ENCODE measurements at places on chromosomes 2 and 18.
A peak's percentile ranks its signal among the peaks of the same experiment; 100 is the strongest.

- DNase-seq = no peak
Measured at GRCh38 chr2:55232863-55233657, 572 bp downstream of the RPS27A start.

GRCh38 chr18:5964996-5965395 is 69.7 kb upstream of the TMEM200C start:
- DNase-seq = no peak

DNA sequence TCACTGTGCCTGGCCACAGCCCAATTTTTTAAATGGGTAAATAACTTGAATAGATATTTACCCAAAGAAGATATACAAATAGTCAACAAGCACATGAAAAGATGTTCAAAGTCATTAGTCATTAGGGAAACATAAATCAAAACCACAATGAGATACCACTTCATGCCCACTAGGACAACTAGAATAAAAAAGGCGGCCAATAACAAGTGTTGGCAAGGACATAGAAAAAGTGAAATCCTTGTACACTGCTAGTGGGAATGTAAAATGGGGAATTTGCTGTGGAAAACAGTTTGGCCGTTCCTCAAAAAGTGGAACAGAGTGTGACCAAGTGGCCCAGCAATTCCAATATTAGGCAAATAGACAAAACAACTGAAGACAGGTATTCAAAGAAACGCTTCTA is 270.1 kb downstream of the TFCP2L1 start:
- DNase-seq = no peak

DNA sequence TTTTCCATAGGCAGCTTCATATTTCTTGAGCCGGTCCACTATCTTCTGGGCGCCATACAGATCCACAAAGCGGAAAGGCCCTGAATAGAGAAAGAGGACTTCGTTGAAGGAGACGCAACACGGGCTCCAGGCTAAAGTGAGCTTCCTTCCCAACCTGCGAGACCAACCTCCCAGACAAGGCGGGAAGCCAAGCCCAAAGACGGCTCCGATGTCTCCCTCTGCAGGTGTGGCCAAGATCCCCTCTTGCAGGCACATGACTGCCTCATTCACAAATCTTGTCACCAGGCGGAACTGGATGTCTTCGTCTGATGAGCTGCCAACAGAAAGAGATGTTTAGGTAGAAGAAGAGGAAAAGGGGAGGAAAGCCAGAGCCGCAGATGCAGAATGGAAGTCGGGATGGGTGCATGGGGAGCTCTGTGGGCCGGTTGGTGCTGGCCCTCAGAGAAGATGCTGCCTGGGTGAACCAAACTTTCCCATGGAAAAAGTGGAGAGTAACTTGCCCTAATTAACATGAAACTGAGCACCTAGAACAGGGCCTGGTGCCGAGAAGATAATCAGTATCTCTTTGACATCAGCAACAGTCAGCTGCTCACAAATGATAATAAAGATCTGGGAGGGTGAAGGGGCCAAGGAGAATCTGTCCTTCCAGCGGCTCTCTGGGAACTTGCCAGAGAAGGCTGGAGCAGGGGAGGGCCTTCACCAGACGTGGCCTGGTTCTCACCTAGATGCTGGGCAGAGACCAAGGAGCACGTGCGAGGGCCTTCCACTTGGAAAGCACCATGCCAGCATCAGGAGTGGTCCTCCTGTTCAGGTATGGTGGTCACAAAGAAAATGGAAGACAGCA is 18.6 kb downstream of the GAREM2 start:
- no peak for DNase-seq

DNA sequence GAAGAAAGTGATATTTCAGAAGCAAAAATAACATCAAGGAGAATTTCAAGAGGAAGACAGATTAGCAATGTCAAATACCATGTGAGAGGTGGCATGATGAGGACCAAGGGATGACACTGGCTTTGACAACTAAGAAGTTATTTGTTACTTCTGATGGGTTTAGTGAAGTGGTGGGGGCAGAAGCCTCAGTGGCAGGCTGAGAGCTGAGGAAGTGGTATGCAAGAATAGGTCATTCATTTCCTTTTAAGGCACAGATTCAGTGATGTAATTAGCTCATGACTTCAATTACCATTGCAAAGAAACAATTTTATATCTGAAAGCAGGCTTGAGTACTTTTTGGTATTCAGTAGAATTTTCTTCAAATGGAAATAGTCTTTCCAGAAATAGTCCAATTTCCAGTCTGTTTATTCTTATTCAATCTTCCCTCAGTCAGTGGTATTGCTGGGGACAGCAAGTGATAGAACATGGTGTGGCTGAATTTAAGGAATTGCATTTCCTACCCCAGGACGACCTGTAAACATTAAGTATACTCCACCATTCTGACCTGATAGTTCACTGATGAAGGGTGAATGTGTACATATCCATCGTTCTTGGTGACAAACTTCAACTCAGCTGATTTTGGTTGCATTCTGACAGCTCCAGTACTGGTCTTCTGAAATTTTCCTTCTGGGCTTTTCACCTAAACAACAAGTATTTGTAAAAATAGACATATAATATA is 28.2 kb downstream of the GEMIN6 start:
- DNase-seq = no peak

DNA sequence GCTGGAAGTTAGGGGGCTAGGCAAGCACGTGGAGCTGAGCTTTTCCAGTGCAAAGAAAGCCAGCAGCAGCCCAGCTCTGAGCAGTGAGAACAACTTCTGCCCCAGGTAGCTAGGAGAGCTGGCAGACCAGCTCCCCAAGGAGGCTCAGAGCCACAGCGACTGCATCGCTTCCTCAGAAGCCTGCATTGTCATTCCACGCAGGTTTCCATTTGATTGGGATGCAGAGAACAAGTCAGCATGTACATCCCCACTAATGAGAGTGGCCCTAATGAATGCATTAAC is 45.1 kb downstream of the C1QL2 start:
- DNase-seq = no peak

- no peak for DNase-seq
Measured at GRCh38 chr2:28970464-28971160, 10.5 kb upstream of the TOGARAM2 start.

DNA sequence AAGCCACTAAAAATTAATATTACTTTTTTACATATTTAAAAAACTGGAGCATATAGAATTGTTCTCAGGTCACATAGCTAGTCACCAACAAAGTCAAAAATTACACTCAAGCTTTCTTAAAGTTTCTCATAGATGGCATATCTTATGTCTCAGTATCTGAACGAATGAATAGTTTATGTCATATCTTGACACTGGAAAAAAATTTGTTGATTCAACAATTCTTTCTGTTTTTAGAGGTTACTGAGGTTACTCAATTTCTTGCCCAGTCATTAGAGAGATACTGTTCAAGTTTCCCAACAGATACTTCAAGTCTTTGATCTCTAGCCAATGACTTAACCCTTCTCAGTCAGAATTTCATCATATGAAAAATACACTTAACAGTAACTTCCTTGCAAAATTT is 113.1 kb upstream of the XIRP2 start:
- DNase-seq = no peak

- DNase-seq = peak; percentile 33
Measured at GRCh38 chr2:169069341-169069740, at the start of gene DHRS9. TSS of gene DHRS9 (plus strand) at chr2:169069563. CDS start at chr2:169081582, 12,019 bp downstream.

- DNase-seq = no peak
Measured at GRCh38 chr18:56100090-56100722, 512.2 kb upstream of the TCF4 start.

DNA sequence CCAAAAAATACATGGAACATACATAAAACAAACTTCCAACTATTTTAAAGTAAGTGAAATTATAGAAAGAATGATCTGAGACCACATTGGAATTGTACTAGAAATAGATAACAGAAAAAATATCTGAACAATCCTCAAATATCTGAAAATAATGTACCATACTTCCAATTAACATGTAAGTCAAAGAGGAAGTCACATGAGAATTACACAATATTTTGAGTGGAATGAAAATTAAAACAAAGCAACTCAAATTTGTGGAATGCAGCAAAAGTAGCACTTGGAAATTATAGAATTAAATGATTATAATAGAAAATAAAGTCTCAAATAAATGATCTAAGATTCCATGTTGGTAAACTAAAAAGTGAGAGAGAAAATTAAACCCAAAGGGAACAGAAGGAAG is 38.3 kb upstream of the CTIF start:
- DNase-seq = no peak

DNA sequence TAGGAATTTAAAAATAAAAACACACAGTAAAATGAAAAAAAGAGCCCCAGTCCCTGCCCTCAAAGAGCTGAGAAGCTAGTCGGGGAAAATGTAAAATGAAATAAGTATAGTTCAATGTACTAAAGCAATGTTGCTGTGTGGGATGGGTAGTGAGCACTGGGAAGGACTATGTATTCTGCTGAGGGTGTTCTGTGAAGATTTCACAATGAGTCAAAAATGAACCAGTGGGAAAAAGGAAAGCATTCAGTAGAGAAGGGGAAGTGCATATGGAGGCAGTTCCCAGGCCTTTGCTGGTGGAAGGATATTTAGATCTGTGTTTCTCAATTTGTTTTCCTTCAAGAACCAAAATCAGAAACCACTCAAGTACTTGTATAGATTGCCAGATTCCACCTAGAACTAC is 1094.7 kb upstream of the KLHL29 start:
- DNase-seq = no peak

DNA sequence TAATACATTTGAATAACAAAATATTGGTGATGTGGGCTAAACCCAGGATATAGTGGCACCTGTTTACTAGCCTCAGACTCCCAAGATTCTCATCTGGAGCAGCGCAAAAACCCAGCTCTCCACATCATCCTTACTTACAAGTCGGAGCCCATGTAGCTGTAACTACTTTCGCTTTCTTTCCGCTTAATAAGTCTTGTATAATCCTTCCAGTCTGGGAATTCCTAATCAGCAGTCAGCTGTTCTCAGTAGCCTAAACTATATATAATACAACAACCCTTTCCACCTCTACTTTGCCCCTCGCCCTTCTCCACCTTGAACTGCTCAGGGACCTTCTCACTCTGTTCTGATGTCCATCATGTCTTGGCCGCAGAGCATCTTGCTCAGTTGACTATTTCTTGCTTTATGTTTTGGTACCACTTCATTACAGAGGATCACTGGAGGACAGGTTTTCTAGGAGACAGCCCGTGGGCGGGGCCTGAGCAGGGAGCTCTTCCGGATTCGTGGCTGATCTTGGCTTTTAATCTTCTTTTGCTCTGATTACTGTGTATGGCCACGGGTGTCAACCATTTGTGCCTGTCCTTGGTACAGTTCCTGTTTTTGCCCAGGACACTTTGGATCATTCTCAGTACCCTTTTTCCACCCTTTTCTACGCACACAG is 119.9 kb upstream of the SERTAD2 start:
- no peak for DNase-seq

DNA sequence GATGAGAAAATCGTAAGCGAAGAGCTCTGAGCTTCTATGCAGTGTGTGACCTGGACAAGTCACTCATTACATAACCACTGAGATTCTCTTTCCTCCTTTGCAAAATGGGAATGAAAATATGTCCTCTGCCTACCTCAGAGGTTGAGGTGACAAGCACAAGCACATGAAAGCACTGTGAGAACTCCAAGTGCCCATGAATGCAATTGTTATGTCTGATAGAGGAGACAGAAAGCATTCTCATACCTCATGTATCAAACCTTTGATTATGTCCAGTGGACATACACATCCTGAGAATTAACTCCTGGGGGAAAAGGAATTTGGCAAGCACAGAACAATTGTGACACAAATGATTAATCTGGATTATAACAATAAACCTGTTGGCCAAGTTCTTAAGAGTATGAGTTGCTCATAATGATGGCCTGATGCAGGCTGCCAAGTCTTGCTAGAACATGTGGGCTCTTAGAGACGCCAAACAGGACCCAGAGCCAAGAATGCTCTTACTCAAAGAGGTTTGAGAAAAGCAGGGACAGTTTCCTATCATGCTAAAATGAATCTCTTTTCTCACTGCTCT is 8.5 kb upstream of the RMDN2 start:
- DNase-seq = no peak

GRCh38 chr2:24342110-24342910 is 18.0 kb downstream of the ITSN2 start:
- no peak for DNase-seq

DNA sequence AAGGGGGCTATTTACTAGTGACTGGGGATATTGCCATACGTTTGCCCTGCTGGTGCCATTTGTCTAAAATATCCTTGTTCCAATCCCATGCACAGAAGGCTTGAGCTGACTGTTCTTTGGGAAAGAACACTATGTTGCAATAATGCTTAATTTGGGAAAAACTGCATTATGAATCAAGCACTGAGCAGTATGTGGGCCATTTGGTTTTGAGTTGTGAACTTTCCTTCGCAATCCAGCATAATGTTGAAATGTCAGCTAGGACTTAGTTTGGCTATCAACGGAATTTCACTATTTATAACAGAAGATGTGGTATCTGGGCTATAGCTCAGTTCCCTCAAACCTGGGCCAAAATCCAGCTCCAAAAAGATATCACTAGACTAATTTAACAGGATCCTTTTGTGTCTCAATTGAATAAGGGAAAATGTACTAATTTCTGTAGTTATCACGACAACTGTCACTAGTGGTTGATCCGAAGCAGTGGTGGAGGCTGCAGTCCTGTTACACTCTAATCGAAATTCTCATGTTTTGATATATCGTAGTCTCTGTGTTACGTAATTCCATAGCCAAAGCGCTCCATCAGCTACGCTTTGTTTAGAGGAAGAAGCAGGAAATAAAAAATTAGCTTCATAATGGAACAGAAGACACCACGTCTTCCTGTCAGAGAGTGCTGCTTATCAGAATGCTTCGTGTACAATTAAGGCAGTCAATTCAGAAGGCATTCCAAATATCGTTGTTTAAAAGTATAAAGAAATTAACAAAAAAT is 686.8 kb upstream of the SALL3 start:
- DNase-seq = no peak

DNA sequence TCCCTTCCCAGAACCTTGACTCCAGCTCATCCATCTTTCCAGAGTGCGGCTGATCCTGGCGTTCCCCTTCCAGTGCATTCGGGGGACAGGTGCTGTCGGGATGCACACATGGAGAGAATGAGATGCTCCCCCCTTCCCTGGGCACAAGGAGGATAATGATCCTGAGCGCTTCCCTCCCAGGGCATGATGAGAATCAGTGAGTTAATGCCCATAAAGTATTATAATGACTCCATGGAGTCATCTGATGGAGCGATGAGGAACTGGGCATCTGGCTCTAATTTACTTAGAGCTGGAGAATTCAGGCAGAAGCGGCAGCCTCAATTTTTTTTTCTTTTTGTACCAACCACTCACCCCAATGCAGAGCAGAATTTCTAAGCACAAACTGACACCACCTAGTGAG is 79.6 kb upstream of the SKOR2 start:
- DNase-seq = no peak

GRCh38 chr2:203097735-203098134 is 83.1 kb downstream of the NBEAL1 start:
- DNase-seq = no peak

Measured in T1000 (cell line).